ENCODE measurements at places on chromosomes 5 and 9.

- no peak for DNase-seq
Measured at GRCh38 chr5:102901424-102902134, 146.5 kb downstream of the PAM start.

DNA sequence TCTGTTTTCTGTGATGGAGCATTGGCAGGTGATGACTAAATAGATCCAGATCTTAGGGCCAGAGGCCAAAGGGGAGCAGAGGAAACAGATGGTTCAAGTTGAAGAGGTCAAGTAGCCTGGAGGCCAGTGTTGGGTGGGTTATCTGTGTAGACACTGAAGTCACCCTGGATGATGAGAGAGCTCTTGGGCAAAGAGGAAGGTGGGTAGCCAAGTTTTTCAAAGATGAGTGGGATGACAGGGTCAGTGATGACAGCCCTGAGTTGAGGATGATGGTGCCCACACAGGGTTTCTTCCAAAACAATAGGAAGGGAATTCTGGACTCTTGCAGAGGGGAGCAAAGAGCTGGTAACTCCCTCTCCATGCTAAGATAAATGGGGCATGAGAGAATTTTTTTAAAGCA is 76.6 kb downstream of the CD180 start:
- no peak for DNase-seq

DNA sequence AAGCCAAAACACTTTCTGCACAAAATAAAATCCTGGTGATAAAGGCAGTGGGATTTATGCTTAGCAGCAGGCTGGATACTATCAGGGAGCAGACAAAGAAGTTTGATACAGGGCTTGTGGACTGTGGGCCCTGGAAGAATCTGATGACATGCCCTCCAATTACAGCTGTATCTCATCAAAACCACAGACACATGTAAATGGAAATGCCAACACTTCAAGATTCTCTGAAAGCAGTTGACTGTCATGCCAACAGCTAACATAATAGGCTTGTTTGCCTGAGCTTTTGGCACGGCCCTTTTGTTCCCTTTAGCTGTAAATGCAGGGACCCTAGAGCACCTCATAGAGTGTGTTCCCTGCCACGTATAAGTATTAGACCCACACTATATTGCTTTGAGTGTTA is 114.4 kb downstream of the STK32A start:
- no peak for DNase-seq

DNA sequence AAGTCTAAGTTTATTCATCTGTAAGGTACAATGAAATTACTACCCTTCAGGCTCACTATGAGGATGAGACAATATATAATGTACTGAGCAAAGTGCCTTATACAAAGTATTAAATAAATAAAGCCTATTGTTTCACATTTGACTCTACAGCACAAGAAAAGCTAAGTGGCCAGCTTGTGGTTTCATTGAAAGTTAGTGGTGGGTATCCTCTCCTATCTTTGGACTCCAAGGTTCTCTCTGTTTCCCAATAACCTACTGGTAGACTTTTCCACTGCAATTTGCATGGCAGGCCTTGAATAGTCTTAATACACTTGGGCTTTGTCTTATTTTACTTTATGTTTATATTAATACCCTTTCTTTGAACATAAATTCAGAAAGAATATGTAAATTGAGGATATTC is 262.7 kb downstream of the DEPDC1B start:
- DNase-seq: no peak

- no peak for DNase-seq
Measured at GRCh38 chr5:57950616-57951228, 468.1 kb upstream of the ACTBL2 start.

GRCh38 chr9:11992866-11993265 is 700.3 kb upstream of the TYRP1 start:
- DNase-seq: no peak

- no peak for DNase-seq
Measured at GRCh38 chr5:55923177-55923771, 71.5 kb downstream of the IL6ST start.

DNA sequence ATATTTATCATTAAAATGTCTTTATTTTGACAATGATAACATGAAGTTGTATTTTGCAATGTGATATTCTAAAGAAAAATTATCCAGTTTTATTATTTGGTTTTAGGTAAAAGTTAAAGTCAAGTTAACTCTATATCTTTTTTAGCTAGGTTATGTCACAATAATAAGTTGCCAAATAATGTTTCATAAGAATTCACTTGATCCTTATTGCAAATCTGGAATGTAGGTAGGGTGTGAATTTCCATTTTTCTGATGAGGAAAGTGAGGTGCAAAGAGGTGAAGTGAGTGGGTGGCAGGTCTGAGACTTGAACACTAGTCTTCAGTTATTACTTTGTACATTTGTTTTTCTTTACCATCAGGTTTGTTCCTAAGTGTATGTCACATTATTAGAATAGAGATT is 21.5 kb downstream of the SPINK5 start:
- DNase-seq: no peak

- no peak for DNase-seq
Measured at GRCh38 chr5:61477788-61478187, 145.7 kb downstream of the ZSWIM6 start.

DNA sequence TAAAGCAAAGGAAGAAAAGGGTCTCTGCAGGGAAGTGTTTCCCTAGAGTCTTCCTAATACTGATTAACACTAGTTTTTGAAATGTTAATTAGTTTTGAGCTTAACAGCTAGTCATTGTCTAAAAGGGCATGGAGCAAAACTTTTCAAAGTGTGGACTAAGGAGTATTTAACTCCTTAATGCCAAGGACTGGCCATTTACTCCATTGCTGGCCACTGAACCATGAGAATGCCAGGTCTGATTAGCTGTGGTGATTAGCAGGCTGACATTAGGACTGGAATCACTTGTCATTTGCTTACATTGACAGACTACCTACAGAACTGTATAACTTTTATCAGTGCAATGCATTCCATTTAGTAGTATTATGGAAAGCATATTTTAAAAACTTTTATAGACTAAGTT is 987.0 kb downstream of the NR2F1-AS1 start:
- DNase-seq: no peak

DNA sequence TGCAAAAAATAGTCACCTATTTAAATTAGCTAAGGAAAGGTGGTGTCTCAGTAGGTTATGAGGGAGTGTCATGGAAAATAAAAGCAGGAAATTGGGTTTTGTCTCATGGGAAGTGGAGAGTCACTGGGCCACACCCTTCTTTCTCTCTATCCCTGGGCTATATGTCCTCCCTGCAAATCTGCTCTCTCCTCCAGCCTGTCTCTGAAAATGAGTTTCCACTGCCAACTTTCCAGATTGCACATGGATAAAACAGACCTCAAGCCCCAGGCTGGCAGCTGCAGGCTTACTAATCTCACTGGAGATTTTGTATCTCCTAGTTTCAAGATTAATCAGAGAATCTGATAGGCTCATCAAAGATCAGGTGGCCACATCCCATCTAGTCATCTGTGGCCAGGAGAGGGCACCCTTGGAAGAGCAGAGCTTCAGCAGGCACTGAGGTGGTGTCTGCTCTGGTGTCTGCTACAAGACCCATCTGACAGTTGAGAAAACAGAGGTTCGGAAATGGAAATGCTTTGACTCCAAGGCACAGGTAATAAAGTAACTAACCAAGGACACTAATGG is 178.9 kb downstream of the MSX2 start:
- DNase-seq: no peak

DNA sequence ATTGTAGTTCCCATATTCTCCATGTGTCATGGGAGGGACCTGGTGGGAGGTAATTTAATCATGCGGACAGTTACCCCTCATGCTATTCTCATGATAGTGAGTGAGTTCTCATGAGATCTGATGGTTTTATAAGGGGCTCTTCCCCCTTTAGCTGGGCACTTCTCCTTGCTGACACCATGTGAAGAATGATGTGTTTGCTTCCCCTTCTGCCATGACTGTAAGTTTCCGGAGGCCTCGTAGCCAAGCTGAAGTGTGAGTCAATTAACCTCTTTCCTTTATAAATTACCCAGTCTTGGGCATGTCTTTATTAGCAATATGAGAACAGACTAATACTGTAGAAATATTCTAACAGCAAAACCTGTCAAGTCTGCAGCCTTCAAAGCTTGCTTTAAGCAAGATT is 293.2 kb downstream of the CTNND2 start:
- DNase-seq: no peak

GRCh38 chr9:124499216-124499615 is 8.0 kb downstream of the NR5A1 start:
- no peak for DNase-seq

DNA sequence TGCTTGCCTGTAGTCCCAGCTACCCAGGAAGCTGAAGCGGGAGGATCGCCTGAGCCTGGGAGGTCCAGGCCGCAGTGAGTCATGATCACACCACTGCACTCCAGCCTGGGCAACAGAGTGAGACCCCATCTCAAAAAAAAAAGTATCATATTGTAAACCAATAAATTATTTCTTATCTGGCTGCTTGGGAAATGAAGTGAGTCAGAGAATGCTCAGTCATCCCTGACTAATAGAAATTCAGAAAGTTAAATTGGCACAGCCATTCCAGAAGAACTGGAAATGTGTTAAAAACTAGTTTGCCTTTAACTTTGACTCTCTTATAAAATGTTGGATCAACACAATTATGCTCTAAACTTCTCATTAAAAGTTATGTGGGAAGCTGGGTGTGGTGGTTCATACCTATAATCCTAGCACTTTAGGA is 9.8 kb upstream of the GNE start:
- DNase-seq: no peak

DNA sequence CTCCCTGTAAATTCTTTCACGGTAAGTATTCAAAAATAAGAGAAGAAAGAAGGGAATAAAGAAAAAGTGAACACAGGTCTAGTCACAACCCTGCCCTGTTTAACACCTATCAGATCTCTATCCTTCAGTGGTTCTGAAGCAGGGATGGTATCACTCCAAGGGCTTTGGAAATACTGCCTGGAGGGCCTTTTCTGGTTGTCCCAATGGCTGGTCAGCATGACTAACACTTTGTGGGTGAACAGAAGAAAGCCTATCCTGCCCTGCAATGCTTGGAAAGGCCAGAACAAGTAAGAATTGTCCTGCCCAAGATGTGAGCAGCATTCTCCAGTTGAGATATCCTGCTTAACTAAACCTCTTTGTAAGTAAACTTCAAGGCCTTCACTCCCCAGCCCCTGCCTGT is 124.9 kb downstream of the TMEM167A start:
- no peak for DNase-seq
